Stimulated activated CD4-positive, alpha-beta T cell treated with anti-CD3 and anti-CD28 coated beads, TNF-alpha, amount 100 ng/mL, for 24 hours (primary cell): ENCODE measurements at places on chromosomes 11 and 22.

DNA sequence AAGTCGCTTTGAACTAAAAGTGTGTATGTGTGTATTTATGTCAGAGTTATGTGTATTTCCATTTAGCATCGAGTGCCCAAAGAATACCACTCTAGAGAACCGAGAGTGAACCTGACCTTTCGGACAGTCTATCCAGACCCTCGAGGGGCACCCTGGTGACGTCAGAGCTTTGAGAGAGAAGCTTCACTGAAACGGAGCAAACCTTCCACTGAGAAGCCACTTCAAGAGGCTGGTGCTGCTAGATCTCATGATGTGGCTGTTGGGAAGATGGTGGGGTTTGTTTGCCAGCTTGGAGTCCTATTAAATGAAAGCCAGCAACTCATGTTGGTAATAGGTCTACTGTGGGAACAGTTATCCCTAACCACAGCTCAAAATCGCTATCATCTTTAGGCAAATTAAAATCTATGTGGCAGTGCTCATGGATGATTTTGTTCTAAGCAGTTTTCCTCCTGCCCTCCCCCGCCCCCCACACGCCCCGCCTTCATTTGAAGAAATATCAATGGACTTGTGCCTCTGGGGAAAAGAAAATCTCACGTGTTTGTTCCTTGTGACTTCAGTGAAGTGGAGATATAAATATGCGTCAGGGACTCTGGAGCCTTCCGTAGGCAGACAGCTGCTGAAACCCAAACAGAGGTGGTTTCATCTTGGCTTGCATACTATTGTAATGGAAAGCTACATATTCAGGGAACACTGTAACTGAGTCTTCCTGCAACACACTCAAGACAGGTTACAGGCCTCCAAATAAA is 22.4 kb upstream of the C11orf96 start:
- no peak for DNase-seq

GRCh38 chr22:23077627-23078461 is 7.5 kb downstream of the GNAZ start:
- DNase-seq: no peak

GRCh38 chr11:8287703-8288102 is 24.0 kb upstream of the LMO1 start:
- no peak for DNase-seq

- no peak for DNase-seq
Observed at GRCh38 chr22:24947881-24948280, 1.4 kb upstream of the LHFPL7 start.
